Common myeloid progenitor, CD34-positive (primary cell): ENCODE measurements at places on chromosomes 12 and 14.

DNA sequence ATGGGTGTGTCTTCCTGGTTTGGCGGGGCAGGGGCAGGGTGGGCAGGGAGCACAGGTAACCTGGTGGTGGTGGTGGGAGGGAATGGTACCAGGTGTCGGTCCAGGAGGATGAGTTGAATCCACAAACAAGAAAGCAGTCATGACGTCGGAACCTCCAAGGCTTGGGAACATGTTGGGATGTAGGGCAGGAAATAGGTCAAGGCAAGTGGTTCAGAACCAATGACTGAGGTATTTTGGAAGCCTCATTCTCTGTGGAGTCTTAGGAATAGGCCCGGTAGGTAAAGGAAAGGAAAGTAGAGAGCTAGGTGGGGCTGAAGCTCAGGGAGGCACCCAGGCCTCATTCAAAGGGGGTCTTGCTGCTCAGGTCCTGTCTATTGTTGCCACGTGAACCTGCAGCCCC, 39.1 kb upstream of the TMED10 start:
- DNase-seq, result no peak

GRCh38 chr12:124586756-124587155, 19.3 kb upstream of the NCOR2 start:
- DNase-seq, result no peak

DNA sequence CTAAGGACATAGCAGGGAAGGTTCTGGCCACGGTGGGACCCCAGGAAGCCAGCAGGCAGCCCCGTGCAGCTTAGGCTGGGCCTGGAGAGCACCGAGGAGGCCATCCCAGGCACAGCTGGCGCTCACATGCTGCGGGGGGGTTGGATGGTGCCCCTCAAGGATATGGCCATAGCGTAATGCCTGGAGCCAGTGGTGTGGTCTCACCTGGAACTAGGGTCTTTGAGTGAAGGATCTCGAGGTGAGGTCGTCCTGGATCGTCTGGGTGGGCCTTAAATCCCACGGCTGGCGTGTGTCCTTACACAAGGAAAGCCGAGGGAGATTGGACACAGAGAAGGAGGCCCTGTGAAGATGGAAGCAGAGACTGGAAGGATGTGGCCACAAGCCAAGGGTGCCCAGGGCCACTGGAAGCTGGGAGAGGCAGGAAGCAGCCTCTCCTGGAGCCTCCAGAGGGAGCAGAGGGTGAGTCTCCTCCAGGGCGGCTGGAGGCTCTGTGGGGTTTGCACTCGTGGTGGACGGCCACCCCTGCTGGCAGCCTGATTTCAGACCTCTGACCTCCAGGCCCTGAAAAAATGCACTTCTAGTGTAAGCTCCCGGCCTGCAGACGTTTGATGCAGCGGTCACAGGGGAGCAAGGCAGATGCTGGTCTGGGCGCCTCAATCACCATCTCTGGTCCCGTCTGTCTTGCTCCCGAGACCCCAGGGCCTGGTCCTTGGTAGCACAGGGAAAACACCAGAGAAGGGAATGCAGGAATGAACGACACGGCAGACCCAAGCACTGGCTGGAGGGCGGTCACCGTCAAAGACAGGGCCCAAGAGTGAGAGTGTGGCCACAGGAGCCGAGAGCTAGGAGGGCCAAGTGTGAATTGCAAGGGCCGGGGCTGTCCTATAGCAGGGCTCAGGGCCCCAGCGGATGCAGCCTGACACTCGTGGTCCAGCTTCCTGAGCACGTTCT, 218.6 kb downstream of the KIF26A start:
- DNase-seq, result no peak

GRCh38 chr12:6627616-6628015, 8.1 kb downstream of the LPAR5 start:
- DNase-seq, result peak; percentile 65

GRCh38 chr14:46840944-46841720, 189.6 kb upstream of the RPL10L start:
- peak; percentile 4 for DNase-seq

- DNase-seq, result no peak
Observed at GRCh38 chr12:104888481-104888880, 69.6 kb downstream of the SLC41A2 start.

- DNase-seq, result no peak
Observed at GRCh38 chr14:81868172-81868571, 334.5 kb upstream of the SEL1L start.

- no peak for DNase-seq
Observed at GRCh38 chr12:28936711-28937110, 212.4 kb upstream of the FAR2 start.
